CD4-positive, alpha-beta T cell (primary cell): ENCODE measurements at places on chromosomes 2 and 18.

DNA sequence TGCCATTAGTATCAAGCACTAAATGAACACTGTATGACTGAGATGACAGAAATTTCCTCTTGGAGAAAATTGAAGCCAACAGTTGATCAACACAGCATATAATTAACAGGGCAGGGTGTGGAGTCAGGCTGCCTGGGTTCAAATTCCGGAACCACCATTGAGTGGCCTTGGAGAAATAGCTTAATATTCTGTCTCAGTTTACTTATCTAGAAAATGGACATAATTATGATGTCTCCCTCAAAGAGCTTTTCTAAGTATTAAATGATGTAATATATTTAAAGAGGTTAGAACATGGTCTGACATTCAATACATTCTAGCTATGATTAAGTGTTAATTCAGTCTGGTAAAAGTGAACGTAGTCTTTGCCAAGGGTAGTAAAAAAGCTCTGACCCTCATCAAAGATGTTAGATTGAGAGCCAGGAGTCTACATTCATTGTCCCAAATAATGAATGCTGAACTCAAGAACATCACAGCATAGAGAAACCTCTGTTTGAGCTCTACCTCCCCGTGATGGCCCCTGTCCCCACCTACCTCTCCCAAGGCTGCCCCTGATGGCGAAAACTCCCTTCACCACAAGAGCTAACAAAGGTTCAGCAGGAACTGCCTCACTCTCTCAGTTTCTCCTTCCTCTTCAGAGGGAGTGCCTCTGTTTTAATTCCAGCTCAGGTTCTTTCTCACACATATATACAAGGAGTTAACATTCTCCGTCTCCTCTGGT is 2.7 kb upstream of the VWA3B start:
- no peak for DNase-seq

GRCh38 chr18:51757255-51757924 is 559.9 kb upstream of the MEX3C start:
- DNase-seq, result no peak

GRCh38 chr2:128327180-128327964 is 8.7 kb upstream of the HS6ST1 start:
- no peak for DNase-seq

- DNase-seq, result no peak
Observed at GRCh38 chr2:222842491-222843174, 18.2 kb upstream of the ACSL3 start.

DNA sequence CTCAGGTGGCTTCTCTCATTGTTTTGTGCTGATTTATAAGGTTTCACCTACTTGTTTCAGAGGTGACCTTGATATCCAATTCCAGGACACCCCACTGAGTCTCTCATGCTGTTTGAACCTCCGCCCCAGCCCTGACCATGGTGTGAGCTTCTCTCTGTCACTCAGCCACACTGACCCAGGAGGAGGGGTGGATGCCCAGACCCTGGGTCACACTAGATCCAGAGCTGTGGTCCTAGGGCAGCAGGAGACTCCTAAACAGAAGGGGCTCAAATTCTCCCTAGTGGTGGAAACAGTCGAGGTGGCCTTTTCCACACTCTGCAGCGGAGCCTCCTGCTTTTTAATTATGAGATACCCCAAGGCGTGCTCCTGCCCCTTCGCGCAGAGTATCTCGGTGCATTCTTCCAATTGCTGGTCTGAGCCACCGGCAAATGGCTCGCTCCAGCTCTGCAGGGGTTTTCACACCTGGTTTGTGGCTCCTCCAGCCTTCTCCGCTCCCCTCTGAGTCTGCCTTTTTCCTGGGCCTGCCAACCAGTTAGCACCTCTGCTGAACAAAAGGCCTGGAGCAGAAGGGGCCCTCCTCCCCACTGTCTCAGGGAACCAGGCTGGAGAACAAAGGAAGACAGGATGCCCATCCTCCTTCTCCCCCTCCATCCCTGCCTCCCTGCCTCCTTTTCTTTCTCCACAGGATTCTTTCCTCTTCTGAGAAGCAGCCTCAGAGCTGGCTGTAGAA is 147.3 kb upstream of the SPRED2 start:
- DNase-seq, result no peak

GRCh38 chr18:8623549-8624106 is 14.4 kb downstream of the RAB12 start:
- DNase-seq, result no peak

GRCh38 chr2:198815626-198816025 is 642.1 kb downstream of the SATB2 start:
- DNase-seq, result no peak

DNA sequence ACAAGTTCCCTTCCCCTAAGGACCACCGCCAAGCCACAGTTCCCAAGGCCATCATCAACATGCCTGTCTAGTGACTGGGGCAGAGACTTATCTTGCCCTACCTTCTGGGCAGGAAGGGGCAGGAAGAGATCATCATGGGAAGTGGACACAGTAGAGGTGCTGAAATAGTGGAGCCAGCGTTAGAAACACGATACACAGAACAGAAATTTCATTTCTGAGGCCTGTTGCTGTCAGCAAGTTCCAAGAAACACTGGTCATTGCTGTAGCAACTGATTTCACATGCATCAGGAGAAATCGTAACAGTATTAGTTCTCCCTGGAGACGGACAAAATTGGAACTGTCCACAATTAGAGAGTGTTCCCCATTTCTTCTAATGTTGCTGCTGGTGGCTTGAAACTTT is 83.0 kb downstream of the COLEC12 start:
- no peak for DNase-seq

DNA sequence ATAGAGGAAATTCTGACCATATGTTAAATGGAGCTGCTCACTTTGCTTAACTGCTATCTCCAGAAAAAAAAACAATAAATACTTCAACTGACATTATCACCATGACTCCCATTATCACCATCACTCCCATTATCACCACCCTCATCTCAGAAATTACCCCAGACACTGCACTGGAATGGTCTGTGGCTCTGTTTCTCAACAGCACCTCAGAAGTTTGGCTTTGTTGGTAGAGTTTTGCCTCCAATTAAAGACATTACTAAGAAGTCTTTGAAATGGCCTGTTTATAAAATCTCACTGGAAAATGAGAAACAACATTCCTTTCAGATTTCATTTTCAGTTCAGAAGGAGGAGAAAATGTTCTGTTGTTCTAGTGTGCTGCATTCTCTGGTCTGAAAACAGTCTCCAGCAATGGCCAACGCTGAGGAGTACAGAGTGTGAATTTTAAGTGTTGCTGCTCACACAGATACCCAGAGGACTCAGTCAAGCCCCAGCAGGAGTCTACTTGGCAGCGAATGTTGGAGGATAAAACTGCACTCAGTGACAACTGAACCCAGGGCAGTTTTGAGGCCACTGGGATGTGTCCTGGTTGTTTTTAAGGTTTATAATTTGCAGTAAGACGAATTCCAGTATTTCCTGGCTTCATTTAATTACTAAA is 364.5 kb upstream of the CDH2 start:
- DNase-seq, result no peak

DNA sequence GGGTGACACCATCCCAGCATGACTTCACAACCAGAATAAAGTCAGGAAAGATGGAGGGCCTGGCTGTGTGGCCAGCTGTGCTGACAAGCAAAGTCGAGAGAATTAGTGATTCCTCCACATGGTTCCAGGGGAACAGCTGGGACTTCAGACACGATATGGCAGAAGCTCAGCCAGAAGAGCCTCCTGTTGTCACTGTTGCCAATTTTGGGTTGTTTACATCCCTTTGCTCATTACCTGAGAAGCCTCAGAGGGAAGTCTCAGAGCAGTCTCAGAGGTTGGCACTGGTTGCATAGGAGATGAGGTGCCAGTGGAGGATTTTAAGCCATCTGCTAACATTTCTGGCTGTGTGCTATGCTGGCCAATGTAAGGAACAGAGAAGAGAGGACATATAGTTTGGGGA is 16.0 kb downstream of the LINC00305 start:
- DNase-seq, result no peak

GRCh38 chr18:23941791-23942190 is 72.8 kb upstream of the TTC39C start:
- DNase-seq, result no peak

GRCh38 chr2:241618296-241618805 is 18.6 kb downstream of the THAP4 start:
- DNase-seq, result no peak

GRCh38 chr2:16626497-16626896 is 39.1 kb downstream of the CYRIA start:
- no peak for DNase-seq

- no peak for DNase-seq
Observed at GRCh38 chr2:43511199-43511598, 84.6 kb downstream of the THADA start.

GRCh38 chr2:238097988-238098871 is 1.9 kb upstream of the ESPNL start:
- DNase-seq, result no peak

GRCh38 chr2:129769185-129769991 is 210.1 kb upstream of the RAB6C start:
- no peak for DNase-seq

- DNase-seq, result no peak
Observed at GRCh38 chr18:52953387-52953786, 613.4 kb downstream of the DCC start.

DNA sequence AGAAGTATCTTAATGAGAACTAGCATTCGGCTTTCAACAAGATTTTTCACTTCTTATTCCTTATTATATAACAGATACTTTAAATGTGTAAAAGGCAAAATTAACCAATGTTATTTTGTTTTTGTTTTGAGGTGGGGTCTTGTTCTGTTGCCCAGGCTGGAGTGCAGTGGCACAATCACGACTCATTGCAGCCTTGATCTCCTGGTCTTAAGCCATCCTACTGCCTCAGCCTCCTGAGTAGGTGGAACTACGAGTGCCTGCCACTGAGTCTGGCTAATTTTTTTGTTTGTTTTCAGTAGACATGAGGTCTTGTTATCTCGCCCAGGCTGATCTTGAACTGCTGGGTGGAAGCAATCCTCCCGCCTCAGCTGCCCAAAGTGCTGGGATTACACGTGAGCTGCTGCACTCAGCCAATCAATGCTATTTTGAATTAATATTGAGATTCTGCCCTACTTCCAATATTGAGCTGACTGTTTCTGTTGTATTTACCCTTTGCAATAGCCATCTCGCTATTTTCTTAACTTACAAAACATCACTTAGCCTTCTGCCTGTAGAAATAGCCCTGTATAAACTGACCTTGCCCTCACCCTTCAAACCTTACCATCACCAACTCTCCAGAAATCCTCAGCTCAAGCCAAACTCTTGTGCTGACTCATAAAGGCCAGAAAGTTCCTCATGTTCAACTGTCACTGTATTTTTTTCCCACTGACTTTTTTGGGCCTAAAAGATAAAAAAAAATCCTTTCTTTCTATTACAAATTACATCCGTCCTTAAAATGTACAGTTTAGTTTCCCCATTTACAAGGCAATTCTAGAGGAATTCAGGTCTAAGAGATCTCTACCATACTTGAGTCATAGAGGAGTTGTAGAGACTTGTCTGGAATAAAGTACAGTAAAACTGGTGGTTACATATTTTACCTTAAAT is 94.3 kb downstream of the OLA1 start:
- no peak for DNase-seq

GRCh38 chr2:57888463-57888862 is 158.1 kb upstream of the VRK2 start:
- DNase-seq, result no peak

DNA sequence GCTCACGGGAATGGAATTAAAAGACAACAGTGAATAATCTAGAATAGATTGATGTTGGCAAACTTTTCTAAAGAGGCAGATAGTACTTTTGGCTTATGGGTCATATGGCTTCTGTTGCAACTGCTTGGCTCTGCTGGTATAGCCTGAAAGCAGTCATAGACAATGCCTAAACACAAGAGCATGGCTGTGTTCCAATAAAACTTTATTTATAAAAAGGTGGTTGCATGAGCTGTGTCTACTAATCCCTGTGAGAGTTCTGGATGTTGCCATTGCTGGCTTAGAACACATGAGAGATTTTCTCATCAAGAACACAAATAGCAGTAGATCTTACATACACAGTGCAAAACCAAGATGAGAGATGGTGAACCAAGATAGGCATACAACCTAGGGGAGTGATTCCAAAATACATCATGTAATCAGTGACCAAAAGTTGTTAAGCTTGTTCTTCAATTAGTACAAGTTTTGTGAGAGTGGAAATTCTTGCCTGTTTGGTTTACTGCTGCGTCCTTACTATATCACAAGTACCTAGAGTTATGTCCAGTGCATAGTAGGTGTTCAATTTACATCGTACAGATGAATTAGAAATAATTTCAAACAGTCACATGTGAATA is 380.0 kb downstream of the METTL4 start:
- no peak for DNase-seq

- DNase-seq, result no peak
Observed at GRCh38 chr18:76572518-76573247, 77.6 kb upstream of the ZNF516 start.

DNA sequence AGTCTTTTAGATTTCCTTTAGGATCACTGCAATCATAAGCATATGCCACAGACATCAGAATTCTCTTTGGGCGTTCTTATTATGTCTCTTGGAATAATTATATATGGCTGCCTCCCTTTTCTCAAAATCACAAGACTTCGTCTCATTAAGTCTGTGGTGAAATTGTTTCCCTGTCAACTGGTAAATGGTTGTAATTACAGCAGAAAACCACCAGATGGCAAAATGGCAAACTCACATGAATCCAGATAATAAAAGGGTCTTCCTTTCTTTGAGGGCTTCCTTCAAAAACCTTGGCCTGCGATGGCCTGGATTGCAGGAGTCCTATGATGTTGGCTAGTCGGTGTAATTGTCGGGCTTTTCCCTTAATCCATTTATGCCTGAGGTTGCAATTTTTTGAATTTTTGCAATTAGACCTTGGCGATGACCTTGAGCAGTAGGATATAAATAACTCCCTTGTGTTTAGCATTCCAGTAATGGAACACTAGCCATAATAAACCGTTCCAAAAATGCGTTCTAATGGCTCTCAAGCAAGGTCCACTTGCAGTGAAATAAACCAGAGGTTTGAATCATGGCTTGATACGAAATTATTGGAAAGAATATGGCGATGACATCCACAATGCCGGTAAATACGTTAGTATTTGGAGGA is 656.4 kb downstream of the MBD2 start:
- peak; percentile 28 for DNase-seq

GRCh38 chr2:67498931-67499330 is 101.8 kb downstream of the ETAA1 start:
- DNase-seq, result no peak

GRCh38 chr2:150640039-150640438 is 152.6 kb upstream of the RND3 start:
- DNase-seq, result no peak

GRCh38 chr2:20692081-20692480 is 25.1 kb downstream of the GDF7 start:
- no peak for DNase-seq

DNA sequence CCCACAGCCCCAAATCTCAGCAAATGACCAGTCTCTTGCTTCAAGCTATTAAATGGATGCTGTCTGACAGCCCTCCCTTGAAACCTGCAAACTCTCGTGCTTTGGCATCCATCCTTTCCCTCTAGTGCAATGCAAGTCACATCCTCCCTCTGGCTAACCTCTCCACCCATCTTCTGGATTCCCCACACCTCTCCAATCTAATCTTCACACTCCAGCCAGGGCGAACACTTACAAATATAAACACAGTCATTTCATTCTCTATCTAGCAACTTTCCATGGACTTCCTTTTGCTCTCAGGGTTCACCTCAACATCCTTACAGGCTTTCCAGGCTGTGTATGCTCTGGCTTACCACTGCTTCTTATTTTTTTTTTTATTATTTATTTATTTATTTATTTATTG is 10.1 kb upstream of the NARS1 start:
- no peak for DNase-seq

- DNase-seq, result peak; percentile 33
Observed at GRCh38 chr2:43239981-43240765, 13.8 kb upstream of the ZFP36L2 start.
